Stomach (tissue), 19 donors: ENCODE measurements at places on chromosomes 3 and 15. TPM values are rescaled to one million over a fixed set of nuclear protein-coding genes. Genes with fewer than 3 reads are reported as not detected.

GRCh38 chr3:4724051-4724629 lies 231.0 kb downstream of the ITPR1 start:
- no peak for DNase-seq

DNA sequence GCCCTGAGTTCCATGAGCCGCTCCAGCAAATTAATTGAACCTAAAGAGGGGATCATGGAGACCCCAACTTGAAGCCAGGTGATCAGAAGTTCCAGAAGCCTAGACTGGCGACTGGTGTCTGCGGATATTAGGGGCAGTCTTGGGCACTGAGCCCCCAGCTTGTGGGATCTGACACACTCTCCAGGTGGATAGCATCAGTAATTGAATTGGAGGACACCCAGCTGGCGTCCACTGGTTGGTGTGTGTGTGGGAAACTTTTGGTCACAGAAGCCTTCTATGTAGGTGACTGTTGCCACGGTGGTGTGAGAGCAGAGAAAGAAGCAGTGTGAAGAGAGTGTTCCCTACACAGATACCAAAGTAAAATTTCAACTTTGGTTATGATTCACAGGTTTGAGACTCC lies 106.0 kb upstream of the ADPGK start:
- DNase-seq = no peak

DNA sequence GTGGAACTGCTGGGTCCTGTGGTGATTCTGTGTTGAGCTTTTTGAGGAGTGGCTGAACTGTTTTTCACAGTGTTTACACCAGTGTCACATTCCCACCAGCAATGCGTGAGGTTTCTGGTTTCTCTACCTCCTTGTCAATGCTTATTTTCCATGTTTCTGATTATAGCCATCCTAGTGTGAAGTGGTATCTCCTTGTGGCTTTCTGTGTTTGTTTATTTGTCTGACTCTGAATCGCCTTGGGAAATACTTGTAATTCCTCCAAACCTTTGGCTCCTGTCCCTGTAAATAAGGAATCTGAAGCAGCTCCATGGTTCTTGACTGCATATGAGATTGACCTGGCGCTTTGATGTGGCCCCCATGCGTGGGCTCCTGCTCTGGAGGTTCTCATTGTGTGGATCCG lies 20.6 kb downstream of the FAN1 start:
- no peak for DNase-seq

- no peak for DNase-seq
Measured at GRCh38 chr15:39269352-39269751, 311.5 kb upstream of the THBS1 start.

DNA sequence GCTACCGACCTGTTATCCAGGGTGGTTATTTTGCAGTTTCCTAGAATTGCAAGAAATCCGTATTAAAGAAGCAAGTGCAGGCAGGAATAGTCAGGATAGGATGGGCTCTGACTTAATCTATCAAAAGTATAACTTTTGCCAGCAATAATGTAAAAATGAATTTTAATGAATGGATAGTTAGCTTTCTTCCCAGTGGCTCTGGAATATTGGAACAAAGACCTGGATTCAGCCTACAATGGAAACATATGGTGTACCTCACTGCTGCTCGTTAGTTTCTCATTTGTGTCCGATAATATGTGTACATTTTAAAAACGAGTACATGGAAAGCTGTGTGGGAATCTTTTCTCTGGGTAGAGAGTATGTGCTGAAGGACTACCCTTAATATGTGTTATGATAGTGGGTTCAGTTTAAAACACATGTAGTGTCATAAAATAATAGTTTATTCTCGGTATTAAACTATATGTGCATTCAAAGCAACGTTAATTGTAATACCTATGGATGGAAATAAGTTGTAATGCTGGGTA lies 805 bp downstream of the SERPINI1 start:
- DNase-seq = no peak

GRCh38 chr3:156763931-156764720 lies 62.0 kb upstream of the LEKR1 start:
- no peak for DNase-seq

- DNase-seq = no peak
Measured at GRCh38 chr15:36472672-36473071, 106.8 kb upstream of the CDIN1 start.

DNA sequence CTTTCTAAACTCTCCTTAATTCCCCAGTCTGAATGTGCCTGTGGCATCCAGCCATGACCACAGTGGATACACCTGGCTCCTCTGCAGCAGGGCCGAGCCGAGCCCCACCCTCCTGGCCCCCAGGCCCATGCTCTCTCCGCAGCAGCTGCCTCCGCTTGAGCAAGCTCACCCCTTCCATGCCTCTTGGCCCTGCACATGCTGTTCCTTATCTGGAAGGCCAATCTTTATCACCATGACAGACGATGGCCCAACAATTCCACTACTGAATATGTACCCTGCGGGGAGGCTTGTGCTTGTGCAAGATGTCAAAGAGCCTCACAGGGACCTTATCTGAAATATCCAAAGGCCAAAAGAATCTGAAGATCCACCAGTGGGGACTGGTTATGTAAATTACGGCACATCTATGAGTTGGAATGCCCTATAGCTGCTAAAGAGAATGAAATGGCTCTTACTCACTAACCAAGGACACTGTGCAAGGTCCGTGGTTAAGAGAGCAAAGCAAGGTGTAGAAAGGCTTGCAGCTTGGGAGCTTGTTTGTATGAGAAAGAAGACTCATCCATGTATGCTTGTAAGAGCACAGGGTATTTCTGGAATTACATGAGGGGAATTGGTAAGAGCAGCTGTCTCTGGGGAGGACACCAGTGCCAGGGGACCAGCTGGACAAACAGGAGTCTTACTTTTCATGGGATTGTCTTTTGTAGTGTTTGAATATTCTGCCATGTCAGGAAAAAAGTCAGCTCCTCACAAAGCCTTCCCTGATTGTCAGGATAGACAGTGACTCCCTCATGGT lies 55.2 kb downstream of the WNT7A start:
- DNase-seq = no peak

DNA sequence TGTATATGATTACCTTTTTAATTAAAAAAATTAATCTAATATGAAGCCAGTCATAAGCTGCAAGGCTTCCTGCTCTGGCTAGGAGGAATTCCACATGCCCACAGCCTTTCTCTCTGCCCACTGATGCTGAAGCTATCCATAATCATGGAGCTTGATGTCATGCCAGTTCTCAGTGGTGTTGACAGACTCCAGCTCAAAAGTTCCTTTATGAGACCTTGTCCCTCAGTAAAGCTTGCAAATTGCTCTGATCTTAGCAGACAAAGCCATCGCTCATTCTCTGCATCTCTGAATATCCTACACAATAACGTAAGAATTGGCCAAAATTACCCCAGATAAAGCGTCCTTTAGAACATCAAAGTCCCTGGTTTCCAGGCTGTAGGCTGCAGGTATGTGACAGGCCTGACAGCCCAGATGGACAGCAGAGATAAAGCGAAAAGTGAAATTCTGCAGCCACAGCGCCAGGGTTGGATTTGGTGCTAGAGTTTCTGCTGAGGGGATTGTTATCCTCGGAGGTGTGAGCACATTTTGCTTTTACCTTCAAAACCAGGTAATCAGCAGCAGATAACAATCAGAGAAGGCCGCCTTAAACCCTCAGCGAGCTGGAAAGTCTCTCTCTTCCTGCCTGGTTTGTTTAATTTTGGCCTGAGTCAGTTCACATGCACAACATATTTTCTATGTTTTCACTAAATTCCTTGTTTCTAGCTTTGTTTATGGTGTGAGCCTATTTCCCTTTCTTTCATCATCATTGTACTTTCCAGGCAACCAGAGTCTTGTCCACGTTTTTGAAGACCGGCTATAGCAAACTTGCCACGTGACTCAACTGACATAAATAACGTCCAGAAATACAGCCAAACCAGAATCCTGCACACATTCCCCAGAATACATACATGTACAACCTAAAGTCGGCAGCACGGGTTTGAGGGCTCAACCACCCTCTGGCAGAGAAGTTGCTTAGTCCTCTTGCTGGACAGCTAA lies 36.6 kb upstream of the ALDH1A3 start:
- DNase-seq = no peak

DNA sequence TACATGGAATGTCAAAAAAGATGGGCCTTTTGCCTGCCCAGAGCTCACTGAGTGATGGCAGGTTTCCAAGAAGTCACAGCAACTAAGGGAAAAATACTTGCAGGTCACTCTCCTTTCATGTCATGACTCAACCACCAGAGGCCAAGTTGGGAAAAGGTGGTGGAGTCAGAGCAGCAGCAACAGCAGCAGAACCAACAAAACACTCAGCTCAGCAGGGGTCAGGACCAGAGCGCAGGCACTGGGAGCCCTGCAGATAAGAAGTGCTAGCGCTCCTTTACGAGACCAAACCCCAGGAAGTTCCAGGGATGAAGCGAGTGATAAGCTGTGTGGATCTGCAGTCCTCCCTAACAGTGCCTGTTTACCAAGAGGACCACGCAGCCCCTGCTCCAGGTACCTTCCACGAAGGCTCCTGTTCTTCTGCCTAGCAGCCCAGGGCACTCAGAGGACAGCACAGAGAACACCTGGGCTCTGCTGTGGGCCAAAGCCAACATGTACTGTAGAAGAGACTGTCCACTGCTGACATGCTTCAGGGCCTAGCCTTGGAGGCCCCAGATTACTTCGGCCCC lies 26.0 kb downstream of the POC1A start:
- peak; percentile 73 for DNase-seq

GRCh38 chr3:58261954-58262666 lies 24.5 kb downstream of the ABHD6 start:
- DNase-seq = no peak

- DNase-seq = peak; percentile 52
Measured at GRCh38 chr3:168327856-168328255, 232.1 kb upstream of the GOLIM4 start.

DNA sequence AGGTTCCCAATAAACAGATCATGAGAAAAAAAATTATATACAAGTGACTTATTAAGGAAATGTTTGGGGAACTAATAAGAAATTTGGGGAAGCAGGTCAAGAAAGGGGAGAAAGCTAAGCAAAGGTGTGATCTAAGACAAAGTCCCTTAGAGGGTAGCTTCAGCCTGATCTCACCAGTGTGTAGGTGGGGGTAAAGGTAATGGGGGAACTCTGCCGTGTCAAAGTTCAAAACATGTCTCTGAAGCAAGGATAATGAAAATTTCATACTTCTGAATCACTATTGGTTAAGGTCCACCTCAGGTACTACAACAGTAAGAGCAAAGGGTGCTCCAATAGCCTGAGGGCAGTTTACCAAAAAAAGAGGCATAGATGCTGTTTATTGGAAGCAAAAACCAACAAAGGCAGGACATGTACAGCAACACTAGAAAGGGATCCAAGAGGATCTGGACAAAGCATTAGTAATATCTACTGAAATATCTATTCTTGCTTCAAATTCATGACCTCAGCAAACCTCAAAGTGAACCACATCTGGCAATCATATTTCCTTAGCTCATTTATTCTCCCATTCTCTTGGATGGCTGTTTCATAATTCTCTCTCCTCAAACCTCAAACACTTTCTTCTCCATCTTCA lies 6.9 kb downstream of the ACAD11 start:
- no peak for DNase-seq

- DNase-seq = no peak
Measured at GRCh38 chr3:94150113-94150512, 87.3 kb downstream of the NSUN3 start.

GRCh38 chr15:26628879-26629529 lies 143.9 kb downstream of the GABRB3 start:
- DNase-seq = peak; percentile 56

DNA sequence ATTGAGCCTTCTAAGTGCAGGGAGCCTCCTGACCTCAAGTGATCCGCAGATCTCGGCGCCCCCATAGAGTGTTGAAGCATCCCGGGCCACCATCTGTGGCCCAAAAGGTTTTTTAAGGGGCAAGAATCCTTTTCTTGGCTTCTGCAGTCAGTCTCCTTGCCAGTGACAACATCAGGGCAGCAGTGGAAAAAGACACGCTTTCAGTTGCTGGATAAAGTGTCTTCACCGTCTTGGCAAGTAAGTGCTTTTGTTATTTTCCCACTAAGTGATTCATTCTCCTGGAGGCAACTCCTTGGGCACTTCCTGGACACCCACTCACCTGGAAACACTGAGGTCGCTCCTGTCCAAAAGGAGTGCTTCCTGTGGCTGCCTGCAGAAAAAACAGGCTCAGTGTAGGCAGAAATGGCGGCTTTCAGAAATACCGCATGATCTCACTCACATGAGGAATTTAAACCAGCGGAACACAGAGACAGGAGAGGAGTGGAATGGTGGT lies 71.7 kb upstream of the ABHD2 start:
- peak; percentile 22 for DNase-seq

DNA sequence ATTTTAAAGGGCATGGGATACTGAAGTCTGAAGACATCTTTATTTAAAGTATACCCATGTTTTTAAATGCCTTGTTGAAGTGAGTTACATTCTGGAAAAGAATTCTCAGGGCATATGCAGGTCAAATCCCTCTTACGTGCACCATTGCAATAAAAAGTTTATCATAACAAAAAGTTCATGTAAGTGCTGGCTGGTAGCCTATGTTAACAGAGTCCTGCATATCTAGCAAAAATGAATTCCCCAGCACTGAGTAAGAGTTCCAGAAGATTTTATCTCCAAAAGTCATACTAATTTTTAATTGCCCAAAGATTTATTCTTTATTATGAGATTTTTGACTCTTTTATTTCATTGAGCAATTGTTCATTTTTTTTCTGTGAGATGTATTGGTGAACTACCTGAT lies 104.7 kb upstream of the ROBO1 start:
- DNase-seq = peak; percentile 31

DNA sequence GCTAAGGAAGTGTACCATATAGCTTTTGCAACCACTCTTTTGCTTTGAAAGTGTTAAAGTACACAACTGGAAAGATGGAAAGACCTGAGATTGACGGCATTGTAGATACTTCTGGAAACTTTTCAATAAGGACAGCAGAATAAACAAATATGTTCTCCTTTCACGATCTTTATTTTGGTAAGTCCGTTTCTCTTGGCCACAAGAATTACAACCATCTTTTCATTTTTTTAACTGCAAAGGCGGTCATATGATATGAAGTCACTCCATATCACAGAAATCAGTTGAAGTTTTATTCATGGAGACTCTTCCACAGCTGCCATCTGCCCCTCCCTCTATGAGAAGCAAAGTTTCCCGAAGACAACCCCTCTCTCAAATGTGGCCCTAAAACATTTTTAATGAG lies 303.4 kb upstream of the ICE2 start:
- no peak for DNase-seq

GRCh38 chr3:193014902-193015301 lies 97.2 kb upstream of the MB21D2 start:
- no peak for DNase-seq

DNA sequence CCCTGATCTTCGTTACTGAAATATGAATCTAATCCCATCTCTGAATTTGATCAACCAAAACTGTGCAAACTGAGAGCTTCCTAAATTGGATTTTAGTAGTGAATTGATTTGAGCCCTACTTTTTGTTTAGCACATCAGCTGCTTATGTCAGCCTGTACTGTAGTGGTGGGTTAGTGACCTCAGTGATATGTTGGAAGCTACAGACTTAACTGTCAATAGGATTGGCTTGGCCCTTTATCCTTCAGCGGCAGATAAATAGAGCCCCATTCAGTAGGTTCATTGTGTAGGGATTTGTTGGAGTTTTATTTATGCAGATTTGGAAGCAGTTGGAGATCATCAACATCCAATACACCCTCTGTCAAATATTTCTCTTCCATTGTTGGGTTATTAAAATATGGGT lies 409.7 kb downstream of the SOX2 start:
- DNase-seq = no peak

Gene WDR49
- 0.33 TPM for polyA plus RNA-seq

Gene VGLL3
- 0.60 TPM for polyA plus RNA-seq

Gene GPR149
- polyA plus RNA-seq = not detected

Gene SPINT1
- 52.3 TPM for polyA plus RNA-seq

Gene BDH1
- 37.5 TPM for polyA plus RNA-seq

Gene MITF
- polyA plus RNA-seq = 8.2 TPM

Gene ALDH1A2
- 0.15 TPM for polyA plus RNA-seq

Gene PATL2
- 2.3 TPM for polyA plus RNA-seq

Gene CCDC54
- not detected for polyA plus RNA-seq
